Fibroblast of skin of right quadriceps (primary cell): ENCODE measurements at places on chromosomes 12 and 14.

DNA sequence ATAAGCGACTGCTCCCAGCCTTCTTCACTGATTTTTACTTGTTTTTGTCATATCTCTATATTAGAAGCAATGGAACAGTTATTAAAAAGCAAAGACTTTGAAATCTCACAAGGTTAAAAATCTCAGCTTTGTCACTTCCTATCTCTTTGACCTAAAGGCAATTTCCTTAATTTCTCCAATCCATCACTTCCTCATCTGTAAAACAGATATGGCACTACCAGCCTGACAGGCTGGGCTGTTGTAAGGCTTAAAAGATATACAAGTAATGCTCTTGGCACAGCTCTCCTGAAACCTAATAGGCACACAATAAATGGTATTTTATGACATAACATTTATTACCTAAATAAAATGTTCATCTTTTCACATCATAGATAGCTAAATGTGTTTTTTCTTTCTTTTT, 25.6 kb downstream of the ATXN2 start:
- DNase-seq: no peak

DNA sequence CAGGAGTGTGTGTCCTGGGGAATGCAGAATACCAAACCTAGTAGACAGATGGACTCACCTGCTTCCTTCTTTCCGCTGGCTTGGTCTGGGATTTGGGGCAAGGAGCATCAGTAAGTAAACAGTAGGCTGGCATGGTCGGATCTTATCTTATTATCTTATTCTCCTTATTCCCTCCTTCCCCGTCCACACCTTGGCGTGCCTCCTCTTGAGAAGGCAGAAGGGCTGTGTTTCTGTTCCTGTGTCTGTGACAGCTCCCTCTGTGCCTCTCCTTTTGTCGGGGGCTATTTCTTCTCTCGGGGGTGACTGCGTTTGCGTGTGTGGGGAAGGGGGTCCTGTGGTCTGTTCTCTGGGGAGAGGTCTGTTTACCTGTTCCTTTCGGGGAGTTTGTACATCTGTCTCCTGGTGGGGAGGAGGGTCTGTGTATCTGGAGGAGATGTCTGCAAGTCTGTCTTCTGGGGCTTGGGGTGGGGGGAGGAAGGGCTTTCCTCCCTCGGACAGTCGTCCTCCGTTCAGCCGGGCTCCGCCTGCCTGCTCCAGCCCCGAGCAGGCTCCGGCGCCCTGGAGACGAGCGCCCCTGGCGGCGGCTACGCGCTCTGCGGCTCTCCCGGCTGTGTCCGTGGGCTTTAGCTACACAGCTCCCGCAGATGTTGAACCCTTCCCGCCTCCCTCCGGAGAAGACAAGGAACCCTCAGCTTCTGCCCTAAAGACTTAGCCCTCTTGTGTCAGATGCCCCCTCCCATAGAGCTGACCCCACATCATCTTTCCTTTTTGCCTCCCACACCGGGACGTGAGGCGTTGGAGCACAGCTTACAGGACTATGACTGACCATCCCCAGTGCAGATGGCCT, 4.4 kb downstream of the KRT86 start:
- DNase-seq: peak; percentile 68

- DNase-seq: no peak
Measured at GRCh38 chr14:96589577-96589976, 87.4 kb downstream of the PAPOLA start.

DNA sequence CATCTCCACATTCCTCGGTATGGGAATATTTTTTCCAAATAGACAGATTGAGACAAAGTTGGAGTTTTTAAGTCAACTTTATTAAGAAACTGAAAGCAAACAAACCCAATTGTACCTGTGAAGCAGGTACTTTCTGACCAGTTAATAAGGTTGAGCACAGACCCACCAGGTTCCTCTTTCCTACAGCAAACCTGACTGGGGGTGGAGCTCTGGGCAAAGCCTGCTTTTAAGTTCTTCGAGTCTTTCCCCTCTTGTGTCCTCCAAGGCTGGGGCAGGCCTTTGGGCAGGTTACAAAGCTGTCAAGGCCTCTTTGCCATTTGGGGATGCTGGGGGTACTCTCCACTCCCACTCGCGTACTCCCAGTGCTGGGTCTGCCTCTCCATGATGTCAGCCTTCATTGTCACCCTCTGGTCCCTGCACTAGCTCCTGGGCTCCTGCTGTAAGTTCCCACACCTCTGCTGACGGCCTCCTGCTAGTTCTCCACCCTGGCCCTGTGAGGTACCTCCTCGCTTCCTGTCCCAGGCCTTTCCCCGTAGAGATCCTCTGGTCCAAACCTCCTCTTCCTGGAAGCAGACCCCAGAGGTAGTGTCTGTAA, 3.2 kb downstream of the KCNH3 start:
- DNase-seq: no peak

DNA sequence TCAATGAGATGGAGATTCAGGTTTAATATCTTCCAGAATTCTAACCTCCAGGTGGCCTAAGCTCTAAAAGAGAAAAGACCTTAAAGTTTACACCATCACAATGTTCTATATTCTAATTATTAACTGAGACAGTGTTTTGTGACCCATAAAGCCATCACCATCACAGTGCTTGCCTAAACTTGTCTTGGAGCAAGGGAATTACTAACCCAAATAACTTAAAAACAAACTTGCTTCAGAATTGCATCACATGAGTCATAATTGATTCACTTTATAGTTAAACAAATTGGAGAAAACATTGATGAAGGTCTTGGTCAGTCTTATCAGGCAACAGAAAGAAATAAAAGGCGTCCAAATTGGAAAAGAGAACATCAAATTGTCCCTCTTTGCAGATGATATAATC, 54.5 kb upstream of the ALG10 start:
- no peak for DNase-seq

- DNase-seq: no peak
Measured at GRCh38 chr12:86903159-86903558, 647.0 kb upstream of the MGAT4C start.

GRCh38 chr12:109089683-109090082, 3.6 kb downstream of the ALKBH2 start:
- DNase-seq: no peak

DNA sequence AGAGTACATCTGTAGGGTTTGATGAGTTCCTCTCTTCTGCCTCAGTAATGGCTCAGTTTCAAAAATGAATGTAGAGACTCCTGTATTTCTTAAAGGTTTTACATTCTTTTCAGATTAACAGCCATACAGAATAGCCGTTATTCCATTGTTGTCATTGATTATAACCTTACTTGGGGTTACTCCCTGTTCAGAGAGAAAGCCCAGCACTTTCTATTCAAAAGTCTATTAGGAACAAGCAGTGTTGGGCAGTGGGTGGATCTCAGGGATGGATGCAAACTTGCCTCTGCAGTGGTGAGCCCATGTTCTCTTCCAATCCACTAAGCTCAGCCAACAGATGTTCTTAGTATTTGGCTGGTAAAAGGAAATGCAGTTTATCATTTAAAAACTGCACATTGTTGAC, 342.6 kb upstream of the E2F7 start:
- no peak for DNase-seq

DNA sequence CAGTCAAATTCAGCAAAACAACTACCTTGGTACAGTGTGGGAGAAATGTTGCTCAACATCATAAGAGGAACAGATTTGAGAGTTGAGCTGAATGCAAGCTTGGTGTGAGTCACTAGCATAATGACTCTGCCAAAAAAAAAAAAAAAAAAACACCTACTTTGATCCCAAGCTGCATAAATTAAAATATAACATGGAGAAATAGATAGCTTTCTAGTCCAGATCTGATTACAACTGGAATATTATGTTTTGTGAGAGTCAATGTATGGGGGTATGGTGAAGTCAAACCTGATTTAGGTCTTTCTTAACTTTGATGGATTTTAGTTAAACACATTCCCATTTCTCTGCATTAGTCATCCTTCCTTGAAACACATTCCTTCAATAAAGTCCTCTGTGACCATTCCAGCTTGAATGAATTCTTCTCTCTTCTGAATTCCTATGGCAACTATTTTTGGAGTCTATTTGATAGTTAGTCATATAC, 188.1 kb downstream of the SLC5A8 start:
- peak; percentile 77 for DNase-seq

DNA sequence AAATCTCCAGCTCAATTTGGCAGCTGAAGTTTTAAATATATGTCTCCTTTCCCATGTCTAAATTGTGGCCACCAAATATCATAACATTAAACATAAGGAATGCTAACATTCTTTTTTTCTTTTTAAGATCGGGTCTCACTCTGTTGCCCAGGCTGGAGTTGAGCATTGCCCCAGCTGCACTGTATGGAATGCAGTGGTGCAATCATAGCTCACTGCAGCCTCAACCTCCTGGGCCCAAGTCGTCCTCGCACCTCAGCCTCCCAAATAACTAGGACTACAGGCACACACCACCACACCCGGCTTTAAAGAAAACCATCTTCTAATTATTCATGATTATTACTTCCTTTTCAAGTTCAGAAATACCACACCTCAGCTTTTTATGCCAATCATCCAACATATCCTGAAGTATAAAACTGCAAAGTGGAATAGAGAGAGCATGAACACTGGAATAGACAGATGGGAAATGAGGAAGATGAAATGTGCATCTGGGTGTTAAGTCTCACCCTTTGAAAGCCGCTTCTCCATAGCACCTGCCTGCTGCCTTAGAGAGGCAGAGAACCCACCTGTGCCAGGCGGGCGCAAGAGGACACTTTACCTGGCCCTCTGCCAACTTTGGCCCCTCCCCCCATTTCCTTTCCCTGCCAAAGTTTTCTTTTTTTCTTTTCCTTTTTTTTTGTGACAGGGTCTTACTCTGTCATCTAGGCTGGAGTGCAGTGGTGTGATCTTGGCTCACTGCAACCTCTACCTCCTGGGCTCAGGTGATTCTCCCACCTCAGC, 2.8 kb upstream of the EML1 start:
- DNase-seq: no peak

GRCh38 chr12:10121278-10121677, 8.7 kb downstream of the CLEC7A start:
- no peak for DNase-seq

- peak; percentile 76 for DNase-seq
Measured at GRCh38 chr12:79402606-79403005, 288.2 kb downstream of the PAWR start.

- no peak for DNase-seq
Measured at GRCh38 chr14:75456069-75456996, 28.5 kb downstream of the JDP2 start.

DNA sequence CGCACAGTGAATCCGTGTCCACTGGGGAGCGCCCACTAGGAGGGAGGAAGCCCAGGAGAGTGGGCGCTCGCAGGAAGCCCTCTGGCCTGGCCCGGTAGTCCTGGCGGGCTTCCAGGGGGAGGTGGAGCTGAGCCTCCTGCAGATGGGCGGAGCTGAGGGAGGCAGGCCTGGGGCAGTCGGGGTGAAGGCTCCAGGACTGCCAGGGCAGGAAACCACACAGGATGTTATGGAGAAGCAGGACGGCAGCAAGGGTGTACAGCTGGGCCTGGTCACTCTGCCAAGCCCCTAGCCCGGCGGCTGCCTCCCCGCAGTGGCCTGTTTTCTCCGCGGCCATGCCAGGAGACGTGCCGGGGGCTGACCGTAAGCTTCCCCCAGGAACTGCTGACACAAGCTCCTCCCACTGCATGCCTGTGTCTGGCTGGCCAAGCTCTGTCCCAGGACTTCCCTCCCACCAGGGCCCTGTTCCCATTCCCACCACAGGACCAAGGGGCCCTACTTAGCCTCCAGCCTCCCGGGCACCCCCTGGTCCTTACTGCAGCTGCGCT, 143.4 kb upstream of the C14orf180 start:
- no peak for DNase-seq

- no peak for DNase-seq
Measured at GRCh38 chr12:67284561-67284960, 15.4 kb downstream of the CAND1 start.

DNA sequence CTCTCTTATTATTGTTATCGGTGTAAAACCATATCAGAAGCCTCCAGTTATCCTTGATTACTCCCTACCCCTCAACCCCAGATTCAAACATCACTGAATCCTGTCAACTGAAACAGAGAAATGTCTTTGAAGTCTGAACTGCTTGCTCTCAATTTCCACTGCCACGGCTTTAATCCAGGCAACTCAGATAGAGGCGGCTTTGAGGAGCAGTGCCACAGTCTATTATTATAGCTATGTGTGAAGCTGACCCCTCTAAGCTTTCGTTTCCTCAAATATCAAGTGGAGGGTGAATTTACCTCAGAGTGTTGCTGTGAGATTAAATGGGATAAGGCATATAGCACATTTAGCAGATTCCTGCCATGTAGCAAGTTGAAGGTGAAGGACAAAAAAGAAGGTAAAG, 49.0 kb upstream of the PDE3A start:
- DNase-seq: no peak

GRCh38 chr14:44782775-44783238, 178.9 kb downstream of the KLHL28 start:
- peak; percentile 78 for DNase-seq

DNA sequence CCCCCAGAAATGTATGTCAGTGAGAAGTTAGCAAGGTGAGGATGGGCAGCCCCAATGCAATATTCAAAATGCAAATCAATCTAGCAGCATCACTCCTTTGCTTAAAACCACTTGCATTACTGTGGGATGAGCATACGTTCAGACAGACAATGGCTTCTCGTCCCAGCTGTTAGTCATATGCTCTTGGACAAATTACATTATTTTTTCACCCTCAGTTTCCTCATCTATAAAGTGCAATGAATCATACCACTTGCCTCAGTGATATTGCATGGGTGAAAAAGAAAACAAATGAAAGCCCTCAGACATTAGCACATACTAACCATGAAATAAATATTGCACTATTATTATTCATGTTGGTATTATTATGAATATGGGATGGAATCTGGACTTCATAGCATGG, 132.3 kb downstream of the C12orf75 start:
- peak; percentile 61 for DNase-seq

GRCh38 chr12:111428728-111429175, 23.0 kb downstream of the SH2B3 start:
- no peak for DNase-seq

DNA sequence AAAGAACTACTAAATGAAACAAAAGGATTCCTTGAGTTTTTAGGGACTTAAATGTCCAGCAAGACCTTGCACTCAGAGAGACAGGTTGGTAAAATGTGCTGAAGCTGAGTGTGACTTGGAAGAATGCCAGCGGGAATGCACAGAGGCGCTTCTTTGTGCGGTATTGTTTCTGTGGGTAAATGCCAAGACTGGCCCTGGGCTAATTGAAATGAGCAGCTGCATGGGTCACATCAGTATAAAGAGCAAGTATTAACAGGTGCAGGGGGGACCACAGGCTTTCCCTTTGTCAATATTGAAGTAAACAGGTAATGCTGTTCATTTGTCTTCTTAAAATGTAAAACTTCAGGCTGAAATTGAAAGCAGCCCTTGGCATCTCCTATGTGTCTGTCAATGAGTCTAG, 74.3 kb downstream of the LMO3 start:
- no peak for DNase-seq

DNA sequence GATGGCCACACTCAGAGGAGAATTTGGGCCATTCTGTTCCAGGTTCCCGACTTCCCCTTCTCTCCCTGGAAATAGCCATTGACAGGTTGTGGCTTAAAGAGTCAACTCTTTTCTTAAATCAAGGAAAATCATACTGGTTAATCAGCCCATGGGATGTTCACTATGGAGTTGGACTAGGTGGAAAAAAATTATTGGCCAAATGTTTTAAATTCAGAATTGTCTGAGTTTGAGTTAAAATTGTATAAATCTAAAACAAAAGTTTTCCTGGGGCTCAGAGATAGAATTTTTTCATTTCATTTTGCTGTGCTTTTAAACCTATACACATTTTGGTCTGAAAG, 6.5 kb downstream of the ESRRB start:
- DNase-seq: no peak

GRCh38 chr12:94586589-94587259, 63.6 kb downstream of the TMCC3 start:
- DNase-seq: no peak

GRCh38 chr14:32693114-32693513, 245.6 kb upstream of the NPAS3 start:
- peak; percentile 46 for DNase-seq

- no peak for DNase-seq
Measured at GRCh38 chr14:105179191-105179590, 1.9 kb downstream of the NUDT14 start.
